ENCODE measurements at places on chromosomes 5 and 9.

GRCh38 chr5:176481711-176482110, 33.5 kb downstream of the FAF2 start:
- no peak for DNase-seq

DNA sequence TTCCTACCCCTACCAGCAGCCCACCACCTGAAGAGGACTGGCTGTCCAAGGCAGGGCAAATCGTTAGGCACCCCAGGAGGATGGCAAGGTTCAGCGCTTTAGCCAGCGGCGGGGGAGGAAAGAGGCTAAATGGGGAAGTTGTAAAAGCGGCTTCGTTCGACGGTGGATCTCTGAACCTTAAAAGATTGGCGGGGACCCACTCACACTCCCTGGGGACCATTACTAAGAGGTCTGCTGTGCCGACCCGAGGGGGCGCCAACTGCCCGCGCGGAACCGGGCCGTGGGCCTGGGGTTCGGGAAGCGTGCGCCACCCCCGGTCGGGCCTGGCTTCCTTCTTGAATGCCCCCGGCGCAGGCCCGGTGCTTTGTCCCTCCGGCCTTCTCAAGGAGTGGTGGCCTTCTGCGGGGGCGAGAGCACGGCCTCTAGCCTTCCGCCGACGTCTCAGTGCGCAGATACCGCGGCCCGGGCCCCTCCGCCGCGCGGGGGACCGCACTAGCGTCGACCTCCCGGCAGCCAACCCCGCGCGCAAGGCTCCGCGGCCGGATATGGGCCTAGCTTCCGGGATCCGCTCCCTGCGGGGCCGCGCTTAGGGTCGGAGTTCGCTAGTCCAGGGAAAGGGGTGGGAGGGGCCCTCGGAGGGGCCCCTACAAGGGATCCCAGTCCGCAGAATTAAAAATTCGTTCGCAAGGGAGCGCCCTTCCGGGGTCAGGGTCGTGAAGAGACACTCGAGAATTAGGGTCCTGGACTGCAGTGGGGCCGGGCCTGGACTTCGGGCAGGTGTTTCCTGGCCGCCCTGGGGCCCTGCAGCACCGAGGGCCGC, 10.5 kb downstream of the NR2F1-AS1 start:
- peak; percentile 37 for DNase-seq

DNA sequence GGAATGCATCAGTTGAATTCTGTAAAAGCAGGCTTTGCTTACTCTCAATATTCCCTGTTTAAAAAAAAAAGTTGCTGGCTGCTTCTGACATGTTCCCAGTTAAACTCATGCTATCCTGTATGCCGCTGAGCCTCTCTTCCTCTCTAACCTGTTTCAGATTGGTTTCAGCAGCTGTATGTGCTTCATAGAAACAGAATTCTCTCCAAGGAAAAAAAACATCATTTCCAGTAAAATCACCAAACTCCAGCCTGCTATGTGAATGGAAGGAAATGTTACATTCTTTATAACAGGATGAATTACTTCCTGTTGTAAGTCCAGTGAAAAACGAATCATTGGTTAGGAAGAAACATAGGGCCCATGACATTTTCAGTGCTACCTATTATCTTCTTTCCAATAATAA, 25.7 kb upstream of the KCNV2 start:
- peak; percentile 36 for DNase-seq

GRCh38 chr9:83281306-83282255, 218.6 kb upstream of the RASEF start:
- DNase-seq: peak; percentile 80

GRCh38 chr5:110356677-110357076, 369.8 kb downstream of the TMEM232 start:
- no peak for DNase-seq

GRCh38 chr9:98995059-98995671, 51.5 kb downstream of the COL15A1 start:
- no peak for DNase-seq

DNA sequence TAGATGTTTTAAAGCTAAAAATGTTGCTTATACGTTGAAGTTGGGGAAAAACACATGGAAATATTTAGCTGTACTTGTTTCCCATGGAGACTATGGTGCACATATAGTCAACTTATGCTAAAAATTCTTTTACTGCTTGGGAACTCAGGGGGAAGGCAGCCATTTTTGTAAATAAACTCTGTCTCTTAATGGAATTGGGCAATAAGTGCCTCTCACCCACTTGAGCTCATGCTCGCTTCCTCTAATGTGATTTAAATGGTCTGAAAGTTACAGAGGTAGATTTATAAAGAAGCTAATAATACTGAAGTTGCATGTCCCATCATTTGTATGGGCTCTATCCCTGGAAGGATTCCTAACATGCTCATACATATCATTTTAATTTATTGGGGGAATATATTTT, 523.8 kb downstream of the RASEF start:
- DNase-seq: no peak

- no peak for DNase-seq
Measured at GRCh38 chr5:123636006-123636405, 124.0 kb downstream of the CSNK1G3 start.

DNA sequence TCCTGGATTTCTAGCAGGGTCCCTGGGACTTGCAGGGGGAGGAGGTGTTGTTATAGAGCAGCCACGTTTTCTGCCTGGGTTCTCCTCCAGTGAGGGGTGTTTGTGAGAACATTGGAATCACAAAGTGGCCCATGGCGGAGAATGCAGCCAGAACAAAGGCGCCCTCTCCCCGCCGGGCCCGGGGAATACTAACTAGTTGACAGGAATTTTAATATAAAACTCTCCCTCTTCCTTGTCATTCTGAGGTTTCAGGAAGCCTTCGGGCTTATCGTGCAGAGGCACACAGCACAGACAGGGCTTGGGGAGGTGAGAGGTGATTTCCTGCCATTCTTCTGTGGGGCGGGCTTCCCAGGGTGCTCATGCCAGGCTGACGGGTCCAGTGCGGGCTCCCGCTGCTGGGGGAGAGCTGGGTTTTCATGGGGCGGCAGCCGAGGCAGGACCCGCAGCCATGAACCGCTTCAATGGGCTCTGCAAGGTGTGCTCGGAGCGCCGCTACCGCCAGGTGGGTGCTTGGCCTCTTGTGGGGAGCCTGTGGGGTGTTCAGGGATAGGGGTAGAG, 37.7 kb downstream of the RGS3 start:
- no peak for DNase-seq
